ENCODE measurements at places on chromosomes 3 and 15.

GRCh38 chr15:83036253-83036652, 24.8 kb upstream of the C15orf40 start:
- no peak for DNase-seq

- no peak for DNase-seq
Measured at GRCh38 chr3:58021072-58021959, 13.1 kb downstream of the FLNB start.

DNA sequence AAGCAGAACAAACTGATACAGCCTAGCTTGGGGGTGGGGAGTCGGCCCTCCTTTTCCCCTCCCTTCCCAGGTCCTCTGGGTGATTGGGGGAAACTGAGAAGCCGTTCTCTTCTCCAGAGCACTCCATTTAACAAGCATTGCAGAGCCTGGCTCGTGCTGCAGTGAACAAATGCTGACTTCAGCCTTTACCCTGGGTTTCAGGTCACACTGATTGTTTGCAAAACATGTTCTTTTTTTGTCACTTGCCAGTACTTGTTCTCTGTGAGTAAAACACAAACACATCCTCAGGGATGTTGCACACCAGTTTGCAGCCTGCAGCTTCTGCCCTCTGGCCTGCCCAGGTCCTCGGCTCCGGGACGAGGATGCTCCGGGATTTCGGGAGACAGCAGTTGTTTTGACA, 132.8 kb downstream of the PGPEP1L start:
- no peak for DNase-seq

GRCh38 chr15:38010395-38010794, 76.0 kb downstream of the TMCO5A start:
- DNase-seq, result no peak

- no peak for DNase-seq
Measured at GRCh38 chr3:133915685-133916658, 20.3 kb upstream of the RAB6B start.

DNA sequence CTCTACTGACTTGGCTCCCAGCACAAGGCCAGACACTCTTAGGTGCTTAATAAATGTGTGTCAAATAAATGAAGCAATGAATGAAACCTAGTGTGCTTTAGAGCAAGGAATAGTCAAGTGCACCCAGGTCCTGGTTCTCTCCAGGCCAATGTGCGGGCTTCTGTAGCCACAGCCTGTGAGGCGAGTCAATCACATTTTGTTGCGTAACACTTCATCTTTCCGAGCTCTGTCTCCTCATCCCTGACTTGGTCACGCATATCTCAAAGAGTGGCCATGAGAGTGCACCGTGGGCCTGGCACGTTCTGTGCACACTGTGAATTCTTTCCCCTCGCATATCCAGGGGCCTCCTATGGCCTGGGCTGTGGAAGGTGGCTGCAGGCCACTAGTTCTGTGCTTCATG, 11.4 kb upstream of the SH3GL3 start:
- DNase-seq, result no peak

DNA sequence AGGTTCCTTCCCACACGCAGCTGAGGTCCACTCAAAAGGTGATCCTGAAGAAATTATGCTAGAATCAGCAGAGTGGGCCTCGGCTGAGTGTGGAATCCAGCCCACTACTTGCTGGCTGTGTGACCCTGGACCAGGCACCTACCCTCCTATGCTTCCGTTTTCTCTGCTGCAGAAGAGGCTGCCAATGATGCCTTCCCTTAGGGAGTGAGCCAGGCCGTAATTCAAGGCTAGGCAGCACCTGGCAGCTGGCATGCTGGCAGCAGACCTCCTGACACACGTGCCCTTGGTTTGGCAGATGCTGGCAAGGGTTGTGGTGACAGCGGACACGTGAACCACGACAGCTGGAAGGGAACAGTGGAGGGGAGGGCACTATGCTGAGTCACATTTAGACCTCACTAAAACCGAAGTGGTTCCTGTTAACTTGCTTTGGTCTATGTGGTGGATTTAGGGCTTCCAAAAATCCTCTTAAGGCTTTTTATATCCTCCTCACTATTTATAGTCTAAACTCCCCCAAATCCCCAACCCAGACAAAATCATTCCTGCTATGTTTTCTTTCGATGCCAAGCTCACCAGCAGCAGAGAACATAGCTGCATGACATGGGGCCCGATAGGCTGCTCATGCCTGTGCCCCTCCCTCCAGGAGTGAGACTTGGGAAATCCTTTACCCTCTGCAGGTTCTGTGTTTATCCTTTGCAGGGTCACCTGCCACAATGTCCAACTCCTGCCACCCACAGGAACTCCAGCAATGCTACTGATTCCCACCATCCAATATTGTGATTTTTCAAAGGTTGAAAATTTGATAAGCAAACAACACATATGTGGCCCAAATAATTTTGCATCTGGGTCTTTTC, 10.6 kb upstream of the PCSK6 start:
- DNase-seq, result no peak

GRCh38 chr15:42012241-42012640, 8.6 kb downstream of the PLA2G4E start:
- DNase-seq, result no peak
